Activated naive CD8-positive, alpha-beta T cell treated with anti-CD3 and anti-CD28 coated beads for 36 hours (primary cell): ENCODE measurements at places on chromosomes 3 and 15. TPM values are rescaled to one million over a fixed set of nuclear protein-coding genes. Genes with fewer than 3 reads are reported as not detected.

- no peaks in the 10 kb centered on the region for H3K4me1 ChIP-seq
- no peak for DNase-seq
- H3K4me3 ChIP-seq, result no peak overlapping the region
- H3K36me3 ChIP-seq, result no peaks in the 10 kb centered on the region
Observed at GRCh38 chr3:94307588-94307987, 244.7 kb downstream of the NSUN3 start.

AMT gene
- total RNA-seq, result 0.42 TPM

DNA sequence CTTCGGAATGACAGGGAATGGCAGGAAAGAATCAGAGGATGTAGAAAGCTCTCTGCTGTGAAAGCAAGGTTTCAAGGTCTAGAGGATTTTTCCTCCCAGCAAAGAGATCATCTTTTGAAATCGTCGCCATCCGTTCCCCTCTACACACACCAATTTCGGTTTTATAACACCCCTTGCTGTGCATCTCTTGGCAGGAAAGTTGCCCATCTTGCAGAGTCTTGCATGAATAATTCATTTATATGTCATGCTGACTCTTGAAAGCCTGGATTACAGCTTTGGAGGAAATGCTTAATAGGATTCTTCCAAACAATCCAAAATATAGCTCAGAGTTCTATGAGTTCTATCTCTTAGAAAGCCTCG lies 262.7 kb downstream of the CHL1 start:
- no peak overlapping the region for H3K27ac ChIP-seq
- no peak for DNase-seq
- H3K4me1 ChIP-seq, result no peaks in the 10 kb centered on the region
- H3K36me3 ChIP-seq, result no peaks in the 10 kb centered on the region

- no peak overlapping the region for H3K4me3 ChIP-seq
- peaks cover 33% of the 10 kb centered on the region for H3K36me3 ChIP-seq
- H3K27me3 ChIP-seq, result no peaks in the 10 kb centered on the region
- no peak overlapping the region for H3K27ac ChIP-seq
- H3K4me1 ChIP-seq, result peaks cover 63% of the 10 kb centered on the region
Observed at GRCh38 chr3:196772897-196773296, 33.2 kb downstream of the PAK2 start.

DNA sequence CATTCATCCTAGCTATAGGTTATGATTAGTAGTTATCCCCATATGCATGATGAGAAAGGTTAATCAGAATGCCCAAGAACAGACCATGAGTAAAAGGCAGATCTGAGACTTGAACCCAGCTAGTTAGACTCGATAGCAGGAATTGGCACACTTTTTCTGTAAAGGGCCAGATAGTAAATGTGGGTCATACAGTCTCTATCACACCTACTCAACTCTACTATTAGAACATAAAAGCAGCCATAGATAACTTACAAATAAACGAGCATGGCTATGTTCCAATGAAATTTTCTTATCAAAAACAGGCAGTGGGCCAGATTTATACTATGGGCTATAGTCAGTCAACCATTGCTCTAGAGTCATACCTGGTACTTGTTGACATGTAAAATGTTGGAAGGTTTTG lies 24.6 kb downstream of the POLG start:
- DNase-seq, result no peak
- no peak overlapping the region for H3K27ac ChIP-seq
- H3K27me3 ChIP-seq, result no peaks in the 10 kb centered on the region
- H3K4me1 ChIP-seq, result peaks cover 2% of the 10 kb centered on the region
- H3K4me3 ChIP-seq, result no peak overlapping the region
- peaks cover 42% of the 10 kb centered on the region for H3K36me3 ChIP-seq

PLA1A gene
- not detected for total RNA-seq

GRCh38 chr15:65631503-65631902 lies 9.8 kb downstream of the SLC24A1 start:
- H3K4me1 ChIP-seq, result peaks cover 14% of the 10 kb centered on the region
- DNase-seq, result no peak
- H3K4me3 ChIP-seq, result no peak overlapping the region
- no peak overlapping the region for H3K27ac ChIP-seq
- no peaks in the 10 kb centered on the region for H3K27me3 ChIP-seq

- H3K27me3 ChIP-seq, result no peaks in the 10 kb centered on the region
- no peaks in the 10 kb centered on the region for H3K4me1 ChIP-seq
- DNase-seq, result no peak
- H3K36me3 ChIP-seq, result no peaks in the 10 kb centered on the region
- no peak overlapping the region for H3K27ac ChIP-seq
Observed at GRCh38 chr3:100963041-100963440, 30.2 kb downstream of the ABI3BP start.
